ENCODE measurements at places on chromosomes 16 and 17. TPM values are rescaled to one million over a fixed set of nuclear protein-coding genes. Genes with fewer than 3 reads are reported as not detected.

DNA sequence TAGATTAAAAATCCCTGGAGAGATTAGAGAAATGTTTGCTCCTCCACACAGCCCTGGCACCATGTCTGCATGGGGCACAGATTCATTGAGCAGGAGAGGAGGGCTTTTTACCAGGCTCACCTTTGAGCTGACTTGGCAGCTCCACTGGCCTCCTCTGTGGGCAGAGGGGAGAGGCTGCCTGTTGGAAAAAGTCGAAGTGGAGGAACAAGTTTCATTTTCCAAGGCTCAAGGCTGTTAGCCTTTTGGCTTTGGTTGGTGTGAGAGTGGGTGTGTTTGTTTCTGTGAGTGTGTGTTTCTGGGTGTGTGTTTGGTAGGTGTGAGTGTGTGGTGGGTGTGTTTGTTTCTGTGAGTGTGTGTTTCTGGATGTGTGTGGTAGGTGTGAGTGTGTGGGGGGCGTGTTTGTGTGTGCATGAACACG lies 5.6 kb downstream of the TMEM238L start:
- DNase-seq, result no peak

GRCh38 chr17:3796822-3797170 lies 4.2 kb downstream of the ITGAE start:
- DNase-seq, result no peak

GRCh38 chr16:15822957-15823356 lies 33.9 kb downstream of the MYH11 start:
- DNase-seq, result no peak

- no peak for DNase-seq
Measured at GRCh38 chr17:17104494-17104893, 62.2 kb downstream of the MPRIP start.

- no peak for DNase-seq
Measured at GRCh38 chr16:85153656-85154091, 41.4 kb upstream of the CIBAR2 start.

Gene KRTAP4-1
- total RNA-seq, result not detected

Gene ATP1B2
- not detected for total RNA-seq

- DNase-seq, result no peak
Measured at GRCh38 chr17:34051046-34051445, 204.0 kb upstream of the CCL2 start.

- no peak for DNase-seq
Measured at GRCh38 chr17:55056526-55056925, 88.0 kb downstream of the STXBP4 start.

Gene GALR2
- 2.5 TPM for total RNA-seq

GRCh38 chr16:57394444-57394843 lies 10.1 kb upstream of the CCL17 start:
- DNase-seq, result no peak

Gene PRR14
- total RNA-seq, result 93.3 TPM

Gene GUCY2D
- not detected for total RNA-seq

Gene NPIPB5
- 112 TPM for total RNA-seq

DNA sequence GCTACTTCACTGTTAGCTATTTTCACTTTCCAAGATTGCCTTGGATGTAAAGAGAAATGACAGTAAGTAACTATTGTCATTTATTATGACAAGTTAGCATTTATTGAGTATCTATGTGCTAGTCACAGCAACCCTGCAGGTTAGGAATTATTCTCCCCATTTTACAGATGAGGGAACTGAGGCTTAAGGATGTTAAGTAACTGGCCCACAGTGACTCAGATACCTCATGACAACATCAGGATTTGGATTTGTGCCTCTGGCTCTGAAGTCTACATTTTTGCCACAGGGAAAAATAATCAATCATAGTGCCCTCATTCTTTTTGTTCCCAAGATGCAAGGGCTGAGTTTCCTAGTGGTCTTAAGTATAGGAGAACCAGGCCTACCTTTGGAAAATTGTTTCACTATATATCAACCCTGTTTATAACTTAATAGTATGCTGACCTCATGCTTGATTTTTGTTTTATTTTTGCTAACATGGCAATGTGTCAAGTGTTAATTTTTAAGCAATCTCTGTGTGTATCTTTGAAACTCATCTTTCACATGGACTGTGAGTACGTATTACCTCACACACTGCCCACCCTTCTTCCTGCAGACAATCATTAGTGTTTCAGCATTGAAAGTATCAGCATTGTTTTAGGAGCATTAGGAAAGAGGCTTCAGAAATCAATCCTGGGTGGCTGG lies 105.0 kb downstream of the TANGO6 start:
- no peak for DNase-seq

DNA sequence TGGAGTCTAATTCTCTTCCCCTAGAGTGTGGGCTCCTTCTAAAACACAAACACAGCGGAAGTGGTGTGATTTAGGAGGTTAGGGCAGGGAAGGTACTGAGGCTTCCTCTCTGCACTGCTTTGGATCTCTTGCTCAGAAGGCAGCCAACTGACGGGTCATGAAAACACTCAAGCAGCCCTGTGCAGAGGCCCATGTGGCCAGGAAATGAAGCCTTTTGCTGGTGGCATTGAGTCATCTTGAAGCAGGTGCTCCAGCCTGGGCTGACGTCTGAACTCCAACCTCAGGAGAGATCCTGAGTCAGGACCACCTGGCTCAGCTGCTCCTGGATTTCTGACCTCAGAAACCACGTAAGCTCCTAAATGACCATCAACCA lies 72.9 kb downstream of the MRM1 start:
- DNase-seq, result peak; percentile 35

DNA sequence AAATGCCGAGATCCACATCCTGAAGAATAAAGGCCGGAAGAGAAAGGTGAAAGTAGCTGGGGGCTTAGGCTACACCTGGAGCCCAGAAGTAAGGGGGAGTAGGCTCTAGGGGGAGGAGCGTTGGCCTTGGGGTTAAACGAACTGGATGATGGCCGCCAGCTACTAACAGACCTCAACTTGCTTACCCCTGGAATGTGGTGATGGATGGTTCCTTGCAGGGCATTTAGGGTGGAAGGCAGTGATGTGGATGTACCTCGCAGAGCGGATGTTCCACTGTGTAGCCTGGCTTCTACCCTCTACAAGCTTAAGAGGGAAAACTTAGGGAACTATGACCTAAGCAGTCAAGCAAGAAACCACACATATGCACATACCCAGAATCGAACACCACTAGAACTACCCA lies 2.3 kb upstream of the MAZ start:
- no peak for DNase-seq

DNA sequence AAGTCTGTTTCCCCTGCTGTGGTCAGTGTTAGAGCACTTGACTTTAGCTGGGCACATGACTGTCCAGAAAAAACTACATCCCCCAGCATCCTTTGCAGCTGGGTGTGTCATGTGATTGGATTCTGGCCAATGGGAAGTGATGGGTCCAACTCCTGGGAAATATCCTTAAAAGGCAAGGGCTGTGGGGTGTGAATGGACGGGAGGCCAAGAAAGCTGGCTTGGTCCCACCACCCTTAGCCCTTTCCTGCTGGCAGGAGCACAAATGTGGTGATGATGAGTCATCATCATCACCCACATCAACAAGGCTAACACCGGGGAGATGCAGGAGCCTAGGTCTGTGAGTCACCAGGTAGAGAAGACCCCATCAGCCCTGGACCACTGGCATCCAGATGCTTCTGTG lies 341.7 kb downstream of the C16orf95 start:
- DNase-seq, result no peak

- no peak for DNase-seq
Measured at GRCh38 chr16:50678531-50678930, 2.6 kb downstream of the SNX20 start.

DNA sequence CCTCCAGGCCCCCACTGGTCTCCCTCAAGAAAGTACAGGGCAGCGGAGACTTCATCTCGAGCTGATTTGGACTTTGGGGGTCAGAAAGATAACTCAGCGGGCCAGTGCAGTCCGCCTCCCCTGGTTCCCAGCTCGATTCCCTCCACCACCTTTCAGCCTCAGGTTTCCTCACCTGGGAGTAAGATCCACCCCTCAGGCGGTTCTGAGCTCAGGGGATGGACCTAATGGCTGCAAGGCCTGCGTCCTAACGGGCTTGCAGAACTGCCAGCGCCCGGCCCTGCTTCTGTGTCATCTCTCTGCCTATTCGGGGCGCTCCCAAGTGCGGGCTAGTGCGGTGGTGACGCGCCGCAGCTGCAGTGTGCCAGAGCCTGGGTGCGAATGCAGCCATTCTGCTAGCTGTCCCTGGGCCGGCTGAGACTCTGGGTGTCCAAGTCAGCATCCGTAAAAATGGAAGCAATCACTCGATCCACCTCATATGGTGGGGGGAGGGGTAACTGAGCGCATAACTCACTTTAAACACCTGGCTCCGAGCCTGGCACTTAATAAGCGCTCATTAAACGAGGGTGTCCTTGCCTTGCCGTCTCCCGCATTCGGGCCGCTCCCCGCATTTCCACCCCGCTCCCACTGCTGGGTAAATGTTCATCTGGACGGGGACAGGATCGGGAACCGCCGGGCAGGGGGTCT lies 129.6 kb upstream of the LHX1 start:
- DNase-seq, result no peak

DNA sequence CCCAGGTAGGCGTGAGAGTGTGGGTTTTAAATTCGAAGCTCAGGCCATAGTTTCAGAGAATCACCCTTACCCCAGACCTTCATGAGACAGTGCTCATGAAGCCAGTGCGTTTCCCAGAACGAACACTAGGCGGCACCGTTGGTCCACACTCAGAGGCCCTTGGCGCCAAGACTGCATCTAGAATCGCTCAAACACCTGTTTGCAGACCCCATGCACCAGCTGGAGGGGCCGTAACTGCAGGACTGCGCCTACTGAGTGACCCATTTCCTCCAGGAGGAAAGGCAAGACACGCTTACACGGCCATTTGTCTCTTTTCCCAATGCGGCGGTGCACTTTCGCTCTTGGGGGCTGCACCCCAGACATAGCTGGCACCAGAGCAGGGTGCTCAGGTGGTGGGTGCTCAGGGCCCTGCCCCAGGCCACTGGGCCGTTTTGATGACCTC lies 34.0 kb downstream of the ADGRG5 start:
- DNase-seq, result peak; percentile 76

GRCh38 chr16:74720579-74720978 lies 19.9 kb upstream of the MLKL start:
- no peak for DNase-seq

Gene SRL
- total RNA-seq, result not detected

GRCh38 chr17:76379275-76379641 lies 5.2 kb upstream of the SPHK1 start:
- no peak for DNase-seq

Gene CETP
- 0.12 TPM for total RNA-seq

Gene CIITA
- 1.4 TPM for total RNA-seq

GRCh38 chr17:29778956-29779811 lies 150.8 kb downstream of the SSH2 start:
- peak; percentile 73 for DNase-seq

- no peak for DNase-seq
Measured at GRCh38 chr17:40490289-40490853, 11.1 kb downstream of the TNS4 start.

- DNase-seq, result no peak
Measured at GRCh38 chr17:80376531-80376930, 38.4 kb upstream of the ENDOV start.

- peak; percentile 48 for DNase-seq
Measured at GRCh38 chr17:8964801-8965393, 610 bp downstream of the PIK3R5 start.

DNA sequence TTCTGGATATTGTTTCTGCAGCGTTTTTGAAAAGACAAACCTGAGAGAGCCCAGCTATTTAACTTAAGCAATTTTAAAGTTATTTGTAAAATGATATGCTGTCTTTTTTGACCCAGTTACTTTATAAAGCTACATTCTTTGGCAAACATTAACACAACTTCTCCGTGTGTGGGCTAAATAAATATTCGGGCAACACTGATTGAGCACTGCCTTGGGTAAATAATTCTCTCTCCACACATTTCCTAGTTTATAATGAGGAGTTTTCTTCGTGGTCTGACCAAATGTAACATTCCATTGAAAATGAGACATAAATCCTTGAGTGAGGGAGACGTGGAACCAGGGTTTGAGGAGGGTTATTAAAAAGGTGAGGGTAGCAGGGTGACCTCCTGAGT lies 142.8 kb downstream of the WWOX start:
- DNase-seq, result no peak

DNA sequence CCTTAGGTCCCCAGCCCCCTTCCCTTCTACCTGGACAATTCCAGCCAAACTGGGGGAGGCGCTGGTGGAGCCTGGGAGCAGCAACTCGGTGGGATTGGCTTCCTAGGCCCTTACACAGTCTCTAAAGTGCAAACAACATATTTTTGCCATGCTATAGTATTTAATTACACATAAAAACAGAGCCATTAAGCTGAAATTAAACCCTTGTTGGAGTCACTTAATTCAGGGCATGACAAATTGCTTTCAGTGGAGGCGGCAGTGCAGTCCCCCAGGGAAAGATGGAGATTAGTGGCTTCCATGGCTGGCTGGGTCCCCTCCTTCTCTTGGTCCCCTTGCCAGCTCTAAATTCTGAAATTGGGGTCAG lies 17.3 kb downstream of the IGFBP4 start:
- no peak for DNase-seq

GRCh38 chr17:57900991-57901743 lies 51.3 kb upstream of the MRPS23 start:
- no peak for DNase-seq

Gene OTOA
- total RNA-seq, result 0.06 TPM

- DNase-seq, result no peak
Measured at GRCh38 chr16:21302898-21303528, 24.9 kb upstream of the CRYM start.

Gene CLEC19A
- not detected for total RNA-seq

- DNase-seq, result no peak
Measured at GRCh38 chr17:3543453-3543852, 14.2 kb downstream of the TRPV3 start.

DNA sequence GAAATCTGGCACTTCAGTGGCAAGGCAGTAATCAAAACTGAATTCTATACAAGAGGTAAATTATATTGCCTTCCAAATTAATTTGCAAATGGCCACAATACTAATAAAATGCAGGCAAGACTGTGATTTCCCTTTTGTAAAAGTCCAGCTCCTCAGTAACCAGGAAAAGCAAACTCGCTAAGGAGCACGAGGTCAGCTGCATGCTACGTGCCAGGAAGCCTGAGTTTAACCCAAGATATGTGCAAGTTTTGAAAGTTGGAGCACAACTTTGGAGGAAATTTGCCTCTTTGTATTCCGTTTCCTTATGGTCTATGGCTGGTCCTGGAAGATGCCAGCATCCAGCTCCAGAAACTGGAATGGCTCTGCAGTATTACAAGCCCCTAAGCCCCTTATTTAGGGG lies 226.8 kb upstream of the DYNLRB2 start:
- no peak for DNase-seq

DNA sequence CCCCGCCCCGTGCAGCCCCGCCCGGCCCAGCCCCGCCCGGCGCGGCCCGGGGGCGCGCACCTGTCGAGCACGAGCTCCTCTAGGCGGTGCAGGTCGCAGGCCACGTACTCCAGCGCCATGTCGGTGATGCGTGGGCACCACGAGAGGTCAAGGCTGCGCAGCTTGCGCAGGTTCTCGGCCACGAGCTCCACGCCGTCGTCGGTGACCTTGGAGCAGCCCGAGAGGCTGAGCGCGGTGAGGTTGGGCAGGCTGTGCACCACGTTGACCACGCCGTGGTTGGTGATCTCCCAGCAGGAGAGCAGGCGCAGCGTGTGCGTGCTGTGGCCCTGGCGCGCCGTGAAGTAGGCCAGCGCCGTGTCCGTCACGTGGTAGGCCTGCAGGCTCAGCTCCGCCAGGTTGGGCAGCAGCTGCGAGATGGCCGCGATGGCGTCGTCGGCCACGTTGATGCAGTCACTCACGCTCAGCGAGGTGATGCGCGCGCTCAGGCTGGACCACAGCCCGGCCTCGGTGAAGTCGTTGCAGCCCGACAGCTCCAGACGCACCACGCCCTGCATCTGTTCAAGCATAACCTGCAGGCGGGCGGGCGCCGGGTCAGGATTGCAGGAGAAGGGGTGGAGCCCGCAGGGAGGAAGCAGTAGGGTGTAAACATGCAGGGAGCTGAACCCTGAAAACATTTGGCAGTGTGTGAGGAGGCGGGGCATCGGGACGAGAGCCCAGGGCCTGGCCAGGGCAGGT lies 5.3 kb upstream of the WDR24 start:
- peak; percentile 74 for DNase-seq
